ENCODE measurements at places on chromosomes 16 and 17. TPM values are rescaled to one million over a fixed set of nuclear protein-coding genes. Genes with fewer than 3 reads are reported as not detected.
A peak's percentile ranks its signal among the peaks of the same experiment; 100 is the strongest.

DNA sequence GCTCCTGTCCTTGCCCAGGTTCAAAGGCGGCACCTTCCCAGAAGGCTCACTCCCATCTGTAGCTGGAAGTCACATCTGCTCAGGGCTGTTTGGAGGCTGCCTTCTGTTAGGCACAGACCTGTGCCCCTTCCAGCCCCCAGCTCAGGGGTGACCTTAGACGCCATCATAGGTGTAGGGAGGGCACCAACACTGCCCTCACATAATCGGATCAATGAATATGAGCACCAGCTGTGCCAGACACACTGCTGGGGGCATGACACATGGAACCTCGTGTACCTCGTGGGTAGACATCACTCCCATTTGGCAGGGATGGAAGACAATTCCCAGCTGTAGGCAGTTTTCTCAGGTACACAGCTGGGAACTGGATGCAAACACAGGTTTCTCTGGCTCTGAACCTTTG, 220.7 kb upstream of the ASIC2 start:
- no peak for DNase-seq

- no peak for DNase-seq
These were observed 56.3 kb upstream of the ARL4D start for GRCh38 chr17:43342589-43342890.

DNA sequence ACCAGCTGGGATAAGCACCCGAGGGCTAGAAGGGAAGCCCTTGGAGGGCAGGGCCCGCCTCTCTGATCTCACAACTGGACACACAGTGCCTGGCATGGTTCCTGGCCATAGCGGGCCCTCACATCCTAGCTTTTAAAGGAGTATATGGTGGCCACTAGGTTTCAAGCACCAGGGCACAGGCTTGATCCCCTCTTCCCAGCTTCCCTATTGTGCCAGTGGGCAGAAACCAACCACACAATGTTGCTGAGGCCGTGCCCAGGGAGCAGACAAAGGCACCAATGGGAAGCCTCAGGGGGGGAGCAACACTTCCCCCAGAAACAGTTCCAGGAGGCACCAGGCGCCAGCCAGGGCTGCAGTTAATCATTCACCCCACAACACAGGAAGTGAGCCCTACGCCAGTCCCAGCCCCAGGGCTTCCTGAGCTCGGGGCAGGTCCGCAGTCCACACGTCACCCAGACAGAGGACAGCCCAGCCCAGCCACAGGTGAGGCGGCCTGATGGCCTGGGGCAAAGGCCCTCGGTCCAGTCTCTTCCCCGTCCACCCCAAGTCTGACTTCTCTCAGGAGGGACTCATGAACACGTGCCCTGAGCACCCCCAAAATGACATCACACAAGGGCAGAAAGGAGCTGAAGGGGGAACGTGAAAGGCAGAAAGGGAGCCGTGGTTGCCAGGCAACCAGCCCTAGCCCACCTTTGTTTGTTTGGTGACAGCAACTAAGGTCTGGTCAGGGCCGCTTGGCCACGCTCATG, 12.8 kb downstream of the SMIM5 start:
- no peak for DNase-seq

GRCh38 chr16:27365142-27366089, 36.6 kb upstream of the IL21R start:
- no peak for DNase-seq

DNA sequence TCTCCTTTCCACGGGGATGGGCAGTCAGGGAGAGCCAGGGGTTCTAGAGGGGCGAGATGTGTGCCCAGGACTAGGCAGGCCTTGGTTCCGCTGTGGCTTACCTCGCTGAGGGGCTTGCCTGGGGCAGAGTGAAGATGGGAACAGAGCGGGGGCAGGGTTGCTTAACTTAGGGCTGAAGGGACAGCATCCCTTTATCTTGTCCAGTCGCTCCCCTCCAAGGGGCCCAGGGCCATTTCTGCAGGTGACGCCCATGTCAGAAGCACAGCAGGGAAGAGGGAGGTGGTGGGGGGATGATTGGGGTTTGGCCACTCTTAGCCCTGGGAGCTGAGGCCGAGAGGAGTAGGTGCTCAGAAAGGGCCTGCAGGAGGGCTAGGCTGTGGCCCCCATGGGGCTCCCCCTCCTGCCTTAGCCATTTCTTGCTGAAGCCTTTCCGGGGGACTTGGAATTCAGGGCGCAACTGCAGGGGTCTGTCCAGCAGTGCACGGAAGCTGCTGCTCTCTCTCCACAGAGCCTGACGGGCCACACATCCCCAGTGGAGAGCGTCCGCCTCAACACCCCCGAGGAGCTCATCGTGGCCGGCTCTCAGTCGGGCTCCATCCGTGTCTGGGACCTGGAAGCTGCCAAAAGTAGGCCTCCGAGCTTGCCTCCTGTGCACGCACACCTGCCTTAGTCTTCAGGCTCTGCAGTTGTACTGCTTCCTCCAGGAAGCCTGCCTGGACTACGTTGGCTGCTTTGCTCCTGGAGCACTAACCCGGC, 8.5 kb downstream of the KATNB1 start:
- DNase-seq, result no peak

GRCh38 chr16:3950343-3951193, 70.1 kb upstream of the CREBBP start:
- peak; percentile 94 for DNase-seq

- DNase-seq, result no peak
These were observed 18.8 kb upstream of the KRT10 start for GRCh38 chr17:40841246-40841645.

- no peak for DNase-seq
These were observed 57.6 kb upstream of the IRX5 start for GRCh38 chr16:54873071-54873470.

- DNase-seq, result no peak
These were observed 114.3 kb downstream of the MSI2 start for GRCh38 chr17:57370619-57371018.

- DNase-seq, result no peak
These were observed 41.6 kb downstream of the AHSP start for GRCh38 chr16:31569360-31569717.

DNA sequence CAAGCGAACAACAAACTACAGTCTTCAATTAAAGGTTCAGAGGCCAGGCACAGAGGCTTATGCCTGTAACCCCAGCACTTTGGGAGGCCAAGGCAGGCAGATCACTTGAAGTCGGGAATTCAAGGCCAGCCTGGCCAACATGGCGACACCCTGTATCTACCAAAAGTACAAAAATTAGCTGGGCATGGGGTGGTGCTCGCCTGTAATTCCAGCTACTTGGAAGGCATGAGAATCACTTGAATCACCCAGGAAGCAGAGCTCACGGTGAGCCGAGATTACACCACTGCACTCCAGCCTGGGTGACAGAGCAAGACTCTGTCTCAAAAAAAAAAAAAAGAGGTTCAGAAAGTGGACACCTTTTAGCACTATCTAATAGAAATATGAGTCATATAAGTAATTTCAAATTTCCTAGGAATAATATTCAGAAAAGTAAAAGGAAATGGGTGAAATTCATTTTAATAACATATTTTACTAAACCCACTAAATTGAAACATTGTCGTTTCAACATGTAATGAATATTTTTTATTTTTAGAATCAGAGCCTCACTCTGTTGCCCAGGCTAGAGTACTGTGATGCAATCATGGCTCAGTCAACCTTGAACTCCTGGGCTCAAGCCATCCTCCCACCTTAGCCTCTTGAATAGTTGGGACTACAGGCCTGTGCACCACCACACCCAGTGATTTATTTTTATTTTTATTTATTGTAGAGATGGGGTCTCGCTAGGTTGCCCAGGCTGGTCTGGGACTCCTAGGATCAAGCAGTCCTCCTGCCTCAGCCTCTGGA, 15.2 kb upstream of the MARCHF10 start:
- DNase-seq, result no peak

- DNase-seq, result no peak
These were observed 63.6 kb downstream of the OTOA start for GRCh38 chr16:21727344-21727743.

- DNase-seq, result peak; percentile 25
These were observed 27.4 kb downstream of the BCO1 start for GRCh38 chr16:81265658-81266451.

DNA sequence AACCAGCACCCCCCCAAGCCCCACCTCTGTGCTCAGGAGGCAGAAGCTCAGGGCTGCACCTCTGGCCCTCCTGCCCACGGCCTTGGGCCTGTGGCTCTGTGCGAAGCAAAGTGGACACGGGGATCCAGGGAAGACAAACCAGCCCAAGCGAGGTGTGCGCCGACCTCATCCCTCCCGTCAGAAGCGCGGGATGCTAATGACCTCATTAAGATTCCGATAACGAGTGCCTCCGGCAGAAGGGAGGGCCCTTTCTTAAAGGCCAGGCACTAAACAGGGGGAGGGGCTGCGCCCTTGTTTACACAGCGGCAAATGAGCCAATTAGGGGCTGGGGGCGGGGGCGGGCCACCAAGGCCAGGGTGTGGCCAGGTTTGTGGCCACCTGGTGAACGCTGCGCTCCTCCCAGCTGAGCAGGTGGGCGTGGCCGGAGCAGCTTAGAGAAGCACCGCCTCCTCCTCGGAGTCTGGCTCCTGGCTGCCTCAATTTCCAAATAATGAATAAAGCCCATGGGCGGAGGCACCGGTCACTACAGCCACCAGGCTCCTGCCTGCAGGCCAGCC, 3.2 kb downstream of the CBX4 start:
- no peak for DNase-seq

GRCh38 chr16:75457485-75458021, 6.9 kb downstream of the TMEM170A start:
- DNase-seq, result no peak

DNA sequence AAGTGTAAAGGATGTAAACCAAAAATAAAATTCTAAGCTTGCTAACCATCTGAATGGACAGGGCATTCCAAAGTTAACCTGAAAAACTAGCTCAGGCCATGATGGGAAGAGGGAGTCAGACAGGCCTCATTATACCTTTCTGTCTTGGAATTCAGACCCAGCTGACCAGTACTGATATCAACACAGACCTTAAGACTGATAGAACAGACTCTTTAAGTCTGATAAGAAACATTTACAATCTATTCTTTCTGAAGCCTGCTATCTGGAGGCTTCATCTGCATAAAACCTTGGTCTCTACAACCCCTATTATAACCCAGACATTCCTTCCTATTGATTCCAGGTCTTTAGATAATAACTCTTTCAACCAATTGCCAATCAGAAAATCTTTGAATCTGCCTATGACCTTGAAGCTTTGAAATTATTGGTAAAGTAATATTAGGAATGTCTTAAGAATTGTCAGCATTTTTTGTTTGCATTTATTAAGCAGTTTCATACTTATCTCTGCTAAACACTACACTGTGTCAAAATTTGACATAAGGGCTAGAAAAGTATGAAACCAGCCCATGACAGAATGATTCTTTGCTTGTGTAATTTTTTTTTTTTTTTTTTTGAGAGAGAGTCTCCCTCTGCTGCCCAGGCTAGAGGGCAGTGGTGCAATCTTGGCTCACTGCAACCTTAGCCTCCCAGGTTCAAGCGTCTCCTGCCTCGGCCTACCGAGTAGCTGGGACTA, 12.9 kb upstream of the PRSS54 start:
- no peak for DNase-seq

DNA sequence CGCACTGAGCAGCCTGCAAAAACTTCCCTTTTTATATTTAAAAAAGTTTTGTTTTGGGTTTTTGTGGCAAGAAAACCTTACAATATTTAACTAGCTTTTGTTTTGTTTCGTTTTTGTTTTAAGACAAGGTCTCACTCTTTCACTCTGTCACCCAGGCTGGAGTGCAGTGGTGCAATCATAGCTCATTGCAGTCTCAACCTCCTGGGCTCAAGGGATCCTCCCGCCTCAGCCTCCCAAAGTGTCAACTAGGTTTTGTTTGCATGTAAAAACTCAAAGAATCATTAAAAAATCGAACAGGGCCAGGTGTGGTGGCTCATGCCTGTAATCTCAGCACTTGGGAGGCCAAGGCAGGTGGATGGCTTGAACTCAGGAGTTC, 77.9 kb upstream of the FA2H start:
- DNase-seq, result no peak

DNA sequence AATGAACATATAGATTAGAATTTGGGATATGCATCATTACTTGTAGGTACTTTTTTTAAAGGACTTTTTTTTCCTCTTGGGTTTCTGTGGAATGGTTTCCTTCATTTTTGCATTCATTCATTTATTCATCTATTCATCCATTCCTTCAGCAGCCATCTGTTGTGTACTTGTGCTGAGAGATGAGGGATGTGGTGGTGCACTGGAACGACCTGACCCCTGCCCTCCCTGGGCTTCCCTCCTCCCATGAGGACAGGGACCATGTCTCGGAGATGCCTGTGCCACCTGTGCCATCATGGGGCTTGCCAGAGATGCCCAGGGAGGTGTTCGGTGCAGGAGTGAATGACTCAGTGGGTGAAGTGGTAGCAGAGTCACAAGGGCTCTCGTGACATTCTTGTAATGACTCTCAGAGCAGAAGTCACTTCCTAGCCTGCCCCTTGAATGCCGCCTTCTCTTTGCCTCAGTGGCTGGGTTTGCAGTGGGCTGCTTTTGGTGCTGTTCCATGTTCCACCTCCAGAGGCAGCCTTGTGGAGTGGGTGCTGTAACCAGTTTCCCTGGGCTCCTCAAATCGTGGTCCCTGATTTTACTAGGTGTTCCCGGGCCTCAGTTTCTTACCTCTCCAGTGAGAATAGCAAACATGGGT, 43.9 kb downstream of the CLEC16A start:
- no peak for DNase-seq

GRCh38 chr17:17931159-17931558, 41.0 kb downstream of the TOM1L2 start:
- DNase-seq, result no peak

DNA sequence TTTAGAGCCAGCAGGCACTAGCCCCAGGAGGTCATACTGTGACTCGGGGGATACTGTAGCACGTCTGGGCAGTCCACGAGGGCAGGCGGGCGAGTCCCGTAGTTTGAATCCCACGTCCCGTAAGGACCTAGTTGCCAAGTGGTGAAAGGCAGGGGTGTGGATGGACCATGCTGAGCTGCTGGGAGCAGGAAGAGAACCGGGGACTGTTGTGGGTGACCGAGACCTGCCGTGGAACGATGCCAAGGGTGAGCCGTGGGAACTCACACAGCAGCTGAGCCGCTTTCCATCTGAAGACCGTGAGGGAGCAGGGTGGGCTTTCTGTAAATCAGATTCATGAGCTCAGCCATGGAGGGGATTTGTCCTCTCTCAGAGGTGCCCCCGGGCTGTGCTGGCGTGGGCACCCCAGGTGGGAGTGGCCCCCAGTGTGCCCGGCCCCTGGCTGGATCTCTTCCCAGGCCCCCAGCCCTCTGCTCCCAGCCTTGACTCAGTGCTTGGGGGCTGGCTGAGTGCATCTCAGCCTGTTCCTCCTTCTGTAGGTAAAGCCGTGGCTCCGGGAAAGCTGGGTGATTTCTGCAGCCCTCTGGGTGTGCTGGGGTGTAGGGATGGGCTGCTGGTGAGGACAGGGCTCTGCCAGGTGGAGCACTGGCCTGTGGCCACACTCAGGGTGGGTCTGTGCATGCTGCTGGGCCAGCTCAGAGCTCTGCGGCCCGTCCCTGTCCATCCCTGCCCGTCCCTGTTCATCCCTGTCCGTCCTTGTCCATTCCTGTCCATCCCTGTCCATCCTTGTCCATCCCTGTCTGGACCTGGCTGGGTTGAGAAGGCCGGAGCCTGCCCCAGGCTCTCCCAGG, 13.6 kb downstream of the ASPSCR1 start:
- DNase-seq, result no peak

C17orf75 gene
- total RNA-seq, result 13.7 TPM

IL34 gene
- total RNA-seq, result 20.0 TPM

RGS9 gene
- 0.96 TPM for total RNA-seq

TRIM65 gene
- total RNA-seq, result 22.8 TPM

AOC2 gene
- 0.78 TPM for total RNA-seq

ACBD4 gene
- total RNA-seq, result 3.5 TPM

TRIM47 gene
- total RNA-seq, result 8.8 TPM

PRR15L gene
- not detected for total RNA-seq

Measured in myocyte (in vitro differentiated cells).